ENCODE measurements at places on chromosomes 16 and 17. TPM values are rescaled to one million over a fixed set of nuclear protein-coding genes. Genes with fewer than 3 reads are reported as not detected.

GRCh38 chr17:32285306-32285705, 19.7 kb downstream of the RHBDL3 start:
- no peak overlapping the region for H3K4me3 ChIP-seq
- H3K4me1 ChIP-seq: no peaks in the 10 kb centered on the region
- H3K27me3 ChIP-seq: peaks cover 2% of the 10 kb centered on the region
- DNase-seq: no peak
- H3K27ac ChIP-seq: no peak overlapping the region

The HOXB3 gene
- total RNA-seq: 2.0 TPM

DNA sequence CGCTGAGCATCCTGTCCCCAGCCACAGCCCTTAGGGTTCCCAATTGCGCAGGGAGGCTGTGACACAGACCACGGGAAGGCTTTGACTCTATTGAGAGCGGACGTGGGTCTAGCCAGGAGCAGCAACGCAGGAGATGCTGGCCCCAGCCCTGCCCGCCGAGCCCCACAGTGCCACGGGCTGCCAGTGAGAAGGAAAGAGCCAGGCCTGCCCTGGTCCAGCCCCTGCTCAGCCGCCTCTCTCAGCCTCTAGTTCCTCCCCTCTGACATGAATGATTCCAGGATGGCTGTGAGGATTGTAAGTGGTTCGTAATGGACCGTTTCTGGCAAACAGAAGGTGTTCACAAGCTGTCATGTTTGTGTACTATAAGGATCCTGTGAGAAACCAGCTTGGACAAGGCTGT, 2.5 kb downstream of the BHLHA9 start:
- H3K4me3 ChIP-seq: no peak overlapping the region
- no peak for DNase-seq
- H3K27me3 ChIP-seq: peaks cover 36% of the 10 kb centered on the region
- H3K27ac ChIP-seq: no peak overlapping the region
- no peaks in the 10 kb centered on the region for H3K36me3 ChIP-seq

GRCh38 chr17:49197346-49197998, 12.9 kb downstream of the GNGT2 start:
- no peak overlapping the region for H3K4me3 ChIP-seq
- no peak overlapping the region for H3K27ac ChIP-seq
- peaks cover 25% of the 10 kb centered on the region for H3K4me1 ChIP-seq
- H3K36me3 ChIP-seq: peaks cover 3% of the 10 kb centered on the region
- no peaks in the 10 kb centered on the region for H3K27me3 ChIP-seq
